ENCODE measurements at places on chromosomes 6 and 20.

- ATAC-seq = no peak
Observed at GRCh38 chr6:12298017-12298978, 8.1 kb downstream of the EDN1 start.

DNA sequence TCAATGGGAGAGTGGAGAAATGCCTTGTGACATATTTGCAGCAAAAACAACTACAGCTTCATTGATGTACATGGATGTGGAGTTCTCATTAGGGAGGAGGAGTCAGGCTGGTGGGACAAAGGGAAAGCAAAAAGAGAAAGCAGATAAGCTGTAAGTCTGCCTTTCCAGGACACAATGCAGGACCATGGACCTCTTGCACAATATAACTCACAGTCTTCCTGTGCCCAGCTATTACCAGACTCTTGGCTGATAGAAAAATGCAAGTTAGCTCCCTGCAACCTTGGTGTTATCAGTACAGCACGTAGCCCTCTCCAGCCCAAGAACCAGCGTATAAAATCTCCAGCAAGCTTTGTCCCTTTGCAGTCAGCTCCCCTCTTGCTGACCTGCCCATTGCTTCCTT, 232.3 kb downstream of the NFATC2 start:
- no peak for ATAC-seq

- ATAC-seq = no peak
Observed at GRCh38 chr6:39079197-39080125, 30.9 kb downstream of the GLP1R start.

DNA sequence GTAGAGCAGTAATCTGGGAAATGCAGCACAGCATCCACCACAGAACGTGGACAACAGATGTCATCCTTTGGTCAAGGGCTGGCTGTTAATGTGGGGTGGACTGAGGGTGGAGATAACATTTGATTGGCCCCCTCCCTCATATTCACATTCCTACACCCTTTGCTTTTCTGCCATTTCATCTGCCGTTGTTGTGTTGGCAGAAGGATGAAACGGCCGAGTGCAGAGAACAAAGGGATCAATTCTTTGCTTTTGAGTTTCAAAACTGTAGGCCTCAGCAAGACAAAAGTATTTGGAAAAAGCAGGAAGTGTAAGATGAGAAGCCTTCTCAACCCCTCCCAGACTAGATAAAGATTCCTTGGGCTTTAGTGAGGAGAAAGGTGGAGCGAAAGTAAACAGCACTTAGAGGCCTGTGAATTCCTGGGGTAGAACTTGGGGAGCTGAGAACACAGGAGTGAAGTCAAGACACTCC, 74.2 kb upstream of the PHIP start:
- ATAC-seq = no peak

DNA sequence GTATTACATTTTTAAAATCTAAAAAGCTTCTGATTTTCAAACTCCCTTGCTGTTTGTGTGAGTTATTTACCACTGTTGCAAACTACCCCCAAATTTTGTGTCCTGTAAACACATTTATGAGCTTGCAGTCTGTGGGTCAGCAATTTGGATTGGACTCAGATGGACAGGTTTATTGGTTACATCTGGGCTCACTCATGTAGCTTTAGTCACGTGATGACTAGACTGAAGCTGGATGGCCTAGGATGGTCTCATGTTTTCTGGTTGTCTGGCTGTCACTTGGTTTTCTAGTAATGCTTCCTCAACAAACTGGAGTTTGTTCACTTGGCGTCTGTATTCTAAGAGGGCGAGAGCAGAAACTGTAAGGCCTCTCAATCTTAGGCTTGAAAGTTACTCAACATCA, 12.2 kb upstream of the C6orf58 start:
- ATAC-seq = no peak

GRCh38 chr6:23424584-23424983, 701.4 kb upstream of the NRSN1 start:
- ATAC-seq = no peak

DNA sequence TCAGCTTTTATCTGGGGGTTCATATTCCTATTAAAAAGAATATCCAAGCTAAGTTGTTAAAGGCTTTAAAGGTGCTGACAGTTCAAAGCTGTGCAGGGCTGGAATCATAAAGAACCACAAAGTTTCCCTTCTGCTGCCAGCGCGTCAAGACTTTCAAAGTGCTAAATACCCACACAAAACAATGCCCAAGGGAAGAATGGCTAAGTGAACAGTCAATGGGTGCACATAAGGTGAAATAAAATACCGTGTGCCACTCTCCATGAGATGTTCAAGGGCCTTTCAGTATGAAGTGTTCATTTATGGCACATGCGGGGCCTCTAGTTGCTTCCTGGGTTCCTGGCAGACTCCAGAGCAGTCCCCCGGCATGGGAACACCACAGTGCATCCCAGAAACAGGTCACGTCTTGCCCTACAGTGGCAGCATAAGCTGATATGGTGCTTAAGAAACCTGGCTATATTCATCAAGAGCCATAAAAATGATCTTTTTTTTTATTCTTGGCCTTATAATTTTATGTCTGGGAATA, 14.1 kb downstream of the TXNDC5 start:
- no peak for ATAC-seq

GRCh38 chr6:142255785-142256184, 46.0 kb upstream of the ADGRG6 start:
- no peak for ATAC-seq

DNA sequence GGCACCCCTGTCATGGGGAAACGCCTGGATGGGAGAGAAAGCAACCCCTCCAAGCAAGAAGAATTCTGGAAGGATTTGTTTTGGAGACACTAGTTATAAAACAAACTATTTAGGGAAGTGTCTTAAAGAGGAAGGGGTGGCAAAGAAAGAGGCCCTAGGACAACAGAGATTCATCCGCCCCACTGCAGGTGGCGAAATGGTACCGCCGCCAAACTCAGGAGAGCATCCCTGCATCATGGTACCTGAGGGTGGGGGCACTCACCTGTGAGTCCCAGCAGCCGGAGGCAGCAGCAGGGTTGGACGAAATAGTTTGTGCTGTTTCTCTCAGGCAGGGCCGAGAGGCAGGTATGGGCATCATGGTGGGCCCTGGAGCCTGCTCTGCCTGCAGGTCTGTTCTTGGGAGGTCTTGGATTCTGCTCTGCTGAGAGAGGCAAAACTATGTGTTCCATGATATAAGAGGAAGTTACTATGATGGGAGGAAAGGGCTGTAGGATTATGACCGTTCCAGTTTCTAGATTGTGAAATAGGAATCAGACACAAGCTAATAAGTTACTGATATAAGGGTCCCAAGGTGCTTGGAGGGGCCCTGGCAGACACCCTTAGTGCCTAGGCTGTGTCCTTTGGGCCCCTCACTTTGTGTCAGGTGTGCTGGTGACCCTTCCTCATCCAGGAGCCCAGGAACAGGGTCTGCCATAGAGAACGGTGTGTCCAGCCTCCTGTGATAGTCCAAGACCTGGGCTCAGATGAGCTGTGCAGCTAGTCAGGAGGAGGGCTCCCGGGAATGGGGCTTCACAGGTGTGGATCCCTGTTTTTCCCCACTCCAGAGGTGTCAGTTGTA, 20.4 kb downstream of the SIRPD start:
- peak; percentile 56 for ATAC-seq

DNA sequence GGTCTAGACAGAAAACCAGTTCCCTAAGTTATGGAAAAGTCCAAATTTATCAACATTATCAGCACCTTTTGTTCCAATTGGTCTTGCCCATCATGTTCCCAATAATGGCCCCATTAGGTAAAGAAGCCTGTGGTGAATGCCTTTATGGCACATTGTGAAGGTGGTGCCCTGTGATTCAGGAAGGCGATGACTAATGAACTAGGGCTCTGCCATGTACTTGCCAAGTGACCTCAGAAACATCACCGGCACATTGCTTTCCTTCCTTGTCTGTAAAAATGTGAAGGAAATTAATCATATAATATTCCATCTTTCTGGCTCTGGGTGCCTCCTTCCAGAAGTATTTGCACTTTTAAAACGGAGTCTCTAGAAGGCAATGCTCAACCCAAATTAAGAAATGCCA, 132.3 kb downstream of the UNC5CL start:
- ATAC-seq = no peak

- no peak for ATAC-seq
Observed at GRCh38 chr6:157271911-157272310, 51.4 kb downstream of the TMEM242 start.

- peak; percentile 22 for ATAC-seq
Observed at GRCh38 chr6:75299801-75300530, 15.4 kb upstream of the TMEM30A start.

DNA sequence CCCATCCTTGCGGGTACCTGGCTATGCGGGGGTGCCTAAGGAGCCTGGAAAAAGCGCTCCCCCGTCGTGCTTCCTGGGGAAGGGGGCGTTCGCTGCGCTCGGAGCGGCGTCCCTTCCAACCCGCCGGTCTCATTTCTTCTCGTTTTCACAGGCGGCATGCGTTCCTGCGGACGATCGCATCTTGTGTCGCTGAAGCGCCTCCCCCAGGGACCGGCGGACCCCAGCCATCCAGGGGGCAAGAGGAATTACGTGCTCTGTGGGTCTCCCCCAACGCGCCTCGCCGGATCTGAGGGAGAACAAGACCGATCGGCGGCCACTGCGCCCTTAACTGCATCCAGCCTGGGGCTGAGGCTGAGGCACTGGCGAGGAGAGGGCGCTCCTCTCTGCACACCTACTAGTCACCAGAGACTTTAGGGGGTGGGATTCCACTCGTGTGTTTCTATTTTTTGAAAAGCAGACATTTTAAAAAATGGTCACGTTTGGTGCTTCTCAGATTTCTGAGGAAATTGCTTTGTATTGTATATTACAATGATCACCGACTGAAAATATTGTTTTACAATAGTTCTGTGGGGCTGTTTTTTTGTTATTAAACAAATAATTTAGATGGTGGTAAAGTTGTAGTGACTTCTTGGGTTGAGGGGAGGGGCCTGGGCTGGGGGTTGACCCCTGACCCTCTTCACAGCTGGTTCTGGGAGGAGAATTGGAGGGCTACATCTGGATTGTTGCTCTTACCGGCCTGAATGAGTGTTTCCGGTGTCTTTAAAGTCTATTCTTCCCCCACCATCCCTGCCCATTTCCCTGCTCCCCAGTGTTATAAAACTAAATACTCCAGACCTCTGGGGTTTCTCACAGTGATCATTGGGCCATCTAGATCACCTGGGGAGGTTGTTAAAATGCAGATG, 1.1 kb downstream of the ID1 start:
- no peak for ATAC-seq

DNA sequence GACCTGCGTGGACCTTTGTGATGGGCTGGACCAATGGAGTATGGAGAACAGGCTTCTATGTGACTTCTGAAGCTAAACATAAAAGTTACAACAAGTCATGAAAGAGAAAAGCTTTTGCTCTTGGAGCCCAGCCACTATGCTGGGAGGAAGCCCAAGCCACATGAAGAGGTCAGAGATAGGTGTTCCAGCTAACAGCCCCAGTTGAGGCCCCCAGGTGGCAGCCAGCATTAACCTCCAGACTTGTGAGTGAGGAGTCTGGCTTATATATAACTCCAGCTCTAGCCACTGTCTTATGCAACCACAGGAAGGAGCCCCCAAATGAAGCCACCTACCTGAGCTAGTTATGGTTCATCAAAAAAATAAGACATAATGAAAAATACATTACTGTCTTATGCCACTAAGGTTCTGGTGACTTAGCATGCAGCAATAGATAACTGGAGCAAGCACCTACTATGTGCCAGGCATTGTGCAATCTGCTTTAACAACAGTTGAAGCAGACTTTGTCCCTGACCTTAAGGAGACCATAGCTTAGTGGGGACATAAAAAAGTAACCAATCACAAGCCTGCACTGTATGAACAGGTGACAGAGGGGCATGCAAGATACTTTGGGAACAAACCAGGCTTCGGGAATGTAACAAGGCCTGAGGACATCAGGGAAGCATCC, 599.6 kb downstream of the PTPRT start:
- no peak for ATAC-seq

GRCh38 chr20:61125546-61126180, 126.4 kb upstream of the CDH4 start:
- no peak for ATAC-seq

GRCh38 chr6:39441986-39442385, 119.5 kb upstream of the KCNK16 start:
- ATAC-seq = no peak

Data from gastroesophageal sphincter (tissue), 4 donors.